Activated T-cell treated with anti-CD3 and anti-CD28 coated beads, Interleukin-2, amount 50 U/mL, for 24 hours (primary cell): ENCODE measurements at places on chromosomes 11 and 22.
A peak's percentile ranks its signal among the peaks of the same experiment; 100 is the strongest.

- no peak for DNase-seq
Measured at GRCh38 chr11:9150926-9151325, 59.5 kb upstream of the SCUBE2 start.

GRCh38 chr22:19419086-19419463, 12.5 kb downstream of the HIRA start:
- DNase-seq: no peak

DNA sequence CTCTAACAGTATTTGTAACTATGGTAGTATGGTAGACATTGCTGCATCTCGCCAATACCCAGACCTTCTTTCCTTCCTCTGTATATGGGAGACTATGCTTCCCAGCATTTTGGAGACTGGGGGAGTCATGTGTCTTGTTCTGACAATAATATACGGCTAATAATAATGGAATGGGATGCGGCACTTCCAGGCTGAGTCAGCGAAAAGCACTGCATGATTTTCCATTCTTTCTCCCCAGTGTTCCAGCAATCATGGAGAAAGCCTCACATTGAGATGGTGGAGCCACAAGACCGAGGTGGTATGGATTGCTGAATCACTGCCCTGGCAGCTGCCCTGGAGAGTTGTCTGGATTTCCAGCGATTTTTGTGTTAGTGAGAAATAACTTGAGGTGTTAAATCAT, 77.1 kb upstream of the FIBIN start:
- no peak for DNase-seq

DNA sequence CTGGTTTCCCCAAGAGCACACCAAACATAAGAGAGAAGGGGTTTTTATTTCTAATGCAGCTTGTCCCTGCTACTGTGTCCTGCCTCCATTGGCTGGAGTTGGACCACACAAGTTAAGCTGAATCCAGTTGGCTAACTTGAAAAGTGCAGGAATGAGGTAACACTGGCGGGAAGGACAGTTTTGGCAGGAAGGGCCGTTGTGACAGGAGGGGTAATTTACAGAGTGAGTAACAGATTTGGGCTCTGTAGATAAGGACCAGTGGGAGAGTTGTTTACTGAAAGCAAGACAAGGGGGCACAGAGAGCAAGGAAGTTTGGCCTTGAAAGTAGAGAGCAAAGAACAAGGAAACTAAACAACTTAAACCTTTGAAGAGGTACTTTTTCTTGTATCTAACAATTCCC, 1623.3 kb upstream of the RAG2 start:
- DNase-seq: no peak

GRCh38 chr11:35096723-35097122, 42.2 kb upstream of the CD44 start:
- no peak for DNase-seq

- no peak for DNase-seq
Measured at GRCh38 chr11:60691661-60692060, 7.8 kb upstream of the MS4A8 start.

DNA sequence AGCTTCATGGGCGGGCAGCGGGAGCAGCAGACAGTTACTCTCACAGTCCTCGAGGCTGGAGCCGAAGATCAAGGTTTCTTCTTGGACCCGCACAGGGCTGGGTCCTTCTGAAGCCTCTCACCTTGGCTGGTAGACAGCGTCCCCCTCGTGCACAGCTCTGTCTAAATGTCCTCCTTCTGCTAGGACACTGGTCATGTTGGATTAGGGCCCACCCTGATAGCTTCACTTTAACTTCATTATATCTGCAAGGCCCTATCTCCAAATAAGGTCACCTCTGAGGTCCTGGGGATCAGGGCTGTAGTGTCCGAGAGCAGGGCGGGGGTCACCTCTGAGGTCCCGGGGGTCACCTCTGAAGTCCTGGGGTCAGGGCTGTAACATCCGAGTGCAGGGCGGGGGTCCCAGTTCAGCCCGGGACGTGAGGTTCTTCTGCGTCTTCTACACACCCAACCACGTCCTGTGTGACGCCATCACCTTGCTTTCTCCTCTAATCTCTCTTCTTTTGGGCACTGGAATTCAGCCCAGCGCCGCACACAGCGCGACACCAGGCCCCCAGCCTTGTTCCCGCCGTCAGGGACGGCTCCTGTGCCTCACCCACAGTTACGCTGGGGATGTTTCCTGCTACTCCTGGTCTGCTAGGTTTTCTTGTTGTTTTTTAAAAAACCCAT, 34.1 kb upstream of the TOLLIP start:
- DNase-seq: no peak

DNA sequence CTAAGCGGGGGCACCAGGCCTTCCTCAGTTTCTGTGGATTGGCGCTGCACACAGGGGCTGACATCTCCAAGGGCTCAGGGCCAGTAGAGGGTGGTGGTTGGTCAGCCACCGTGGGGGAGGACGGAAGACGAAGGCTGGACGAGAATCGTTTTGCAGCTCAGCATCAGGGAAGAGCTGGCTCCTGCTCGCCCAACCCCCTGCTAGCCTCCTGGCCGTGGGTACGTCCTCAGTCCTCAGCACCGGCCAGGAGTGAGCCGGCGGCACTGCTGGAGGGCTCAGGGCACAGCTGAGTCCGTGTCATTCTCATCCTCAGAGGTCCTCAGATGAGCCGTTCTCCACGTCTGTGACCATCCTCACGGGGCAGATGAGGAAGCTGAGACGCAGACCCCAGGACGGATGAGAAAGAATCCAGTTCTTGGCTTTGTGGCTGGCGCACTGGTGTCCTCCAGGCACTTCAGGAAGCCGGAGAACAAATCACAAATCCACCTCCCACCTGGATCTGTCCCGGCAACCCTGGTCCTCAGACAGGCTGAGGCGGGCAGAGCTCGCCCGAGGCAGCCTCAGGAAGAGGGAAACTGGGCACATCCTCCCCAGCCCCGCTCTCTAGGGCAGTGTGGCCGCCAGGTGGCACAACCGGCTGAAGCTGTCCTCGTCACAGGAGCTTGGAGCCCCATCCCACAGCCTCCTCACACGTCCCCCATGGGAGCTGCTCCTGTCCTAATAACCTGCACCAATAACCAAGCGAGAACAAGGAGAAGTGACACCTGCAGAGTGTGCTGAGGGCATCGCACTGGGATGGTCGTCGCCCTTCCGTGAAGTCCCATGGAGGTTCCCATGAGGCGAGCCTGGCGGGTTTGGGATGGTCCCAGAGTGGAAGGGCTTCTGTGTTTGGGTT, 393.7 kb downstream of the BRD1 start:
- DNase-seq: no peak

DNA sequence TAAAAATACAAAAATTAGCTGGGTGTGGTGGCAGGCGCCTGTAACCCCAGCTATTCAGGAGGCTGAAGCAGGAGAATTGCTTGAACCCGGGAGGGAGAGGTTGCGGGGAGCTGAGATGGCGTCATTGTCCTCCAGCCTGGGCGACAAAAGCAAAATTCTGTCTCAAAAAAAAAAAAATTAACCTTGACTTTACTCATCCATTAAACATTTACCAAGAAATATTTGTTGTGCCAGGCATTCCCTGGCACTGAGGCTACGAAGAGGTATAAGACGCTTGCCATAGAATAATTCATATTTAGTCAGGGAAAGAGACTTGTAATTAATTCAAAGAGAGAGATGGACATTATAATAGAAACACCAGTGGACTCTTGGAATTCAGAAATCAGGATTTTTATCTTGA, 13.2 kb upstream of the PAFAH1B2 start:
- no peak for DNase-seq

DNA sequence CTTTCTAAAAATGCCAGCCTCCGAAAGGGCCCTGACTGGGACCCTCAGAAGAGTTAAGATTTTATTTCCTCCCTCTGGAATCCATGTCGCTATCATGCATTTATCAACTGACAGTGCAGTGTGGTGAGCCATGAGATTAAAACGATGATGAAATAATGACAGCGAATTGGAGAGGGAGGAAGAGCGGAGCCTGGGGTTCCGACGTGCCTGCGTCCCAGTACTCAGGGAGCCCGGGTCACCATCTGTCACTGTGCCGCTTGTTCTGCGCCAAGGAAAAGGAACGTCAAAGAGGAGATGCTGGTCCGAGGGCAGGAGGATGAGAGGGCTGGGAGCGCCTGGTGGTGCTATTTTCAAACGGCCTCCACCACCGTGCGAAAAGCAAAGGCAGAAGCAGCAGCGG, 46.2 kb downstream of the MACROD1 start:
- DNase-seq: no peak

GRCh38 chr11:43997022-43997660, 50.6 kb upstream of the ACCSL start:
- DNase-seq: no peak

DNA sequence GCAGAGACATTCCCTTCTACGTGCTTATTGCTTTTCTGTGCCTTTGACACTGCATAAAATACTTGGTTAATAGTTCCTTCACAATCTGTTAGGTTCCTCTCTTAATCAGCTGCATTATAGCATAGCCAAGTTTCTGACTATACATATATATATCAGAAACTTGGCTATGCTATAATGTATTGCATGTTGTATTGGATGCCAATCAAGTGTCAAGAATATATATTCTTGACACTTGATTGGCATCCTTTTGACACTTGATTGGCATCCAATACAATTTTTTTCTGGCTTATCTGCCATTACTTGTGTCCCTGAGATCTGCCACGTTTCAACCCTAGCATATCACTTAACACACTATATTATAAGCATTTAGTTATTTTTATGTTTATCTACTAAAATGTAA, 949.7 kb upstream of the TENM4 start:
- no peak for DNase-seq

DNA sequence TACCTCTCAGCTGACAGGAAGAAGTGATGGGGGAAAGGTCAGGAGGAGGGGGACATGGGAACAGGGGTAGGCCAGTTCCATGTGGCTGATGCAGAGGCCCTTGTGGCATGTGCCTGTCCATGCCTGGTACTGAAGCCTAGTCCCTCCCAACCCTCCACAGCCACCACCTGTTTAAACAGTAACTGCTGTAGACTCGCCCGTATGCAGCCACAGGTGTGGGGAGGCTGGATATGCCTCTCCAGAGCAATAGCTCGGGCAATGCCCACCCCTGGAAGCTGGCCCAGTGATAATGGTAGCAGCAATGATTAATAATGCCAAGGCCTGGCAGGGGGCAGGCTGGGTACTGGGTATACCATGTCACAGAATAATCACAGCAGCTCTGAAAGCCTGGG, 2.3 kb downstream of the SMTN start:
- DNase-seq: no peak

- peak; percentile 61 for DNase-seq
Measured at GRCh38 chr11:113994077-113994954, 19.4 kb downstream of the HTR3A start.

DNA sequence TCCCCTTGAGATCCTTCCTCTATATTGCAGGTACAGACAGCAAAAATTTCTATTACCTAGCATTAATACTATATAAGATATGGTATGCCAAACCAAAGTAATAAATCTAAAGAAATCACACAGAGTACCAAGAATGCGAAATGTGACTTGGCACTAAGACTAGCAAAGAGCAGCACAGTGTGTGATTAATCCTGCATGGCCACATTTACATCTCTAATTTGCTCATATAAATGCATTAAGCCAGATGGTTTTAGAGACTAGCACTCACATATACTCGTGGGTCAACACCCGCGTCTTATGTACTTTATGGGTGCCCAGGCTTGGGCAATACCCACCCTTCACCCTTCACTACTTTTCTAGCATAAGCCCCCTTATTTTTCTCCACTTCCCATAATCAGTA, 213.2 kb downstream of the TTC28 start:
- DNase-seq: no peak

- DNase-seq: peak; percentile 20
Measured at GRCh38 chr22:19052941-19053541, 69.2 kb downstream of the DGCR2 start.

DNA sequence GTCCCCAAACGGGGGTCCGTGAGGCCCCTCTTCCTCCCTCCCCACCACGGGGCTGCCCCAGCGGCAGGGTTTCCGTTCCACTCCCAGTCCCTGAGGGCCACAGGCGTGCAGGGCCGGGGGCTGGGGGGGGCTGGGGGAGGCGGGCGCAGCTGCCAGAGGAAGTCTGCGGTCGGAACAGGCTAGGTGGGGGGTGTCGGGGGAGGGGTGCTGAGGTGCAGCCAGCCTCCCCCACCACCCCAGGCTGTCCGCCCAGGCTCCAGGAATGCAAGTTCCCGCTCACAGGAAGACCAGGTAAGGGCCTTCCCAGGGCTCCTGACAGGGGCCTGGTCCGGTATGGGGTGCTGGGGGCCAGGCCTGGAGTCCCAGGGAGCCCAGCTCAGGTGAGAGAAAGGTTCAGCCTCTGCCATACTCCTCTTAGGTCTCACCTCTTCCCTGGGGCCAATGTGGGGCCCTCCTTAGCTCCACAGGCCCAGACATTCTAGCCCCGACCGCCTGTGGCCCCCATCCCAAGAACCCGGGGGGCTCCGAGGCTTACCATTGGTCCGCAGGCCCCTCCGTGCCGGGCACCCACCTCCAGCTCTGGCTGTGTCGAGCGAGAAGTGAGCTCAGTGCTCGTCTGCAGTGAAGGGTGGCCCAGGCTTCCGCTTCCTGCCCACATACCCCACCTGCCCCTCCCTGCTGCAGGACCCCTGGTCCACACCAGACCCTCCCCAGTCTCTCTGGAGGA, at the start of gene PTPRCAP:
Gene PTPRCAP, minus strand, starts transcription at position 601 of the 727 bp plus-strand sequence. Its CDS starts 63 bp downstream, at position 538.
- DNase-seq: peak; percentile 85

DNA sequence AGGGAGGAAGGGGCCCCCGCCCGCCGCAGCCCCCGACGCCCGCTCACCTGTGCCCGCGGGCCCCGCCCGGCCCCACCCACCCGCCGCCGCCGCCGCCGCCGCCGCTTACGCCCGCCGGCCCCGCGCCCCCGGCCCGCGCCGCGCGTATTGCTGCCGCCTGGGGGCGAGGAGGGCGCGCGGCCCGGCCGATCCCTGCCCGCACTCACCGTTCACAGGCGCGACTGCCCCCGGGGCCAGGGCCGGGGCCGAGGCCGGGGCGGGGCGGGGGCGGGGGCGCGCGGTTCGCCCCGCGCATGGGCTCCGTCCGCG, 212 bp downstream of the HRAS start:
- no peak for DNase-seq

DNA sequence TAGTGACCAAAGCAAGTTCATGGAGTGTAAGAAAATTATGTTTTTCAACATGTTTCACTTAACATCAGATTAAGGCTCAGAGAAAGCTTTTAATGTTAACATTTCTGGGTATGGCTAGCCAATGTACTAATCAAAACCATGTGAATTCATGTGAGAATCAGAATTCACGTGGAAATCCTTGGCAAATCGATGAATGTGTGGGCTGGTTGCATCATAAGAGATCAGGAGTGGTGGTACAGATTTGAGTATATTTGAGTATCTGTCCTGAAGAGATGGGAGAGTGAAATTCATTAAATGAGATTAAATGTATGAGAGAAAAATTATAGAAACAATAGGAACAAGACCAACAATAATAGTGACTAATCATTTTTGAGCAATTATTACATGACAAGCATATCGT, 638.6 kb upstream of the ANO5 start:
- DNase-seq: no peak

- no peak for DNase-seq
Measured at GRCh38 chr11:62592146-62592815, 958 bp upstream of the TUT1 start.

- no peak for DNase-seq
Measured at GRCh38 chr11:1908618-1909017, 10.9 kb upstream of the TNNT3 start.
